Activated CD8-positive, alpha-beta memory T cell treated with anti-CD3 and anti-CD28 coated beads, Interleukin-2, amount 10 ng/mL, durations not matched to agents 7 days and 5 days (primary cell): ENCODE measurements at places on chromosomes 4 and X. TPM values are rescaled to one million over a fixed set of nuclear protein-coding genes. Genes with fewer than 3 reads are reported as not detected.

The TAB3 gene
- 16.1 TPM for total RNA-seq

The GDPD2 gene
- not detected for total RNA-seq

The RXFP1 gene
- not detected for total RNA-seq

GRCh38 chr4:119212964-119213606, 572 bp downstream of the USP53 start:
- peak overlapping the region; percentile 93 for H3K27ac ChIP-seq
- DNase-seq = peak; percentile 79
- H3K4me3 ChIP-seq = peak overlapping the region; percentile 84
- peaks cover 36% of the 10 kb centered on the region for H3K4me1 ChIP-seq
- H3K27me3 ChIP-seq = peaks cover 6% of the 10 kb centered on the region

DNA sequence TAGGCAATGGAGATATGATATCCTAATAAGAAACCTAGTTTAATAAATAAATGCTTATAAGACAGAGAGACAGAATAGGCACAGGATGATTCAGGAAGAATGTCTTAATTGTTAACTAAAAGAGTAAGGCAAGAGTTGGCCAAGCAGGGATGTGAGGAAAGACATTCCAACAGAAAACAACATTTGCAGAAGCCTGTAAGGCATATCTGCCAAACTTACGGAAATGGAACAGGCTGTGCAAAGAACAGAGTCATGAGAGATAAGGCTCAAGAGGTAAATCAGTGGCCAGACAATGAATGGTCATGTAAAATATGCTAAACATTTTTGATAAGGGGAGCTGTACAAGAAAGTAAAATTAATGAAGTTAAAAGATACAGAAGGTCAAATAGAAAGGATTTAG, 134.9 kb downstream of the KCTD8 start:
- no peak overlapping the region for H3K4me3 ChIP-seq
- H3K4me1 ChIP-seq = no peaks in the 10 kb centered on the region
- DNase-seq = no peak
- no peaks in the 10 kb centered on the region for H3K27me3 ChIP-seq
- no peak overlapping the region for H3K27ac ChIP-seq

DNA sequence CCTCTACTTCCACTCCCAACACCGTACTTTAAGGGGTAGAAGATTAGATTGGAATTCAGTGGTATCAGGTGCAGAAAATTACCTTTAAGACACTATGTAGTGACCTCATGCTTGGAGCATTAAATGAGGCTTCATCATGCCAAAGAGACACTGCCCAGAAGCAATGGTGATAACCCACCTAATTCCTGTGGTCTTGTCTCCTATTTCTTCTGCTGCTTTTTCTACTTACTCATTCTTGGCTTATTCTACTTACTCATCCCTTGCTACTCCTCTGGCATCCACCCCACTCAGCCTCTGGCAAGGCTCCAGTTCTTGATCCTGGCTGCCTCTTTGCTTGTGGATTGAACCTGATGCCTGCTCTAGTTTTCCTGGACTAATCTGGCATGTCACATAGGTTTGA, 62.3 kb upstream of the ADAMTS3 start:
- DNase-seq = no peak
- H3K4me1 ChIP-seq = no peaks in the 10 kb centered on the region
- no peaks in the 10 kb centered on the region for H3K27me3 ChIP-seq
- no peak overlapping the region for H3K27ac ChIP-seq
